Stimulated activated CD8-positive, alpha-beta memory T cell treated with anti-CD3 and anti-CD28 coated beads, Interleukin-7, amount 100 ng/mL, for 24 hours (primary cell): ENCODE measurements at places on chromosomes 2 and 18.

DNA sequence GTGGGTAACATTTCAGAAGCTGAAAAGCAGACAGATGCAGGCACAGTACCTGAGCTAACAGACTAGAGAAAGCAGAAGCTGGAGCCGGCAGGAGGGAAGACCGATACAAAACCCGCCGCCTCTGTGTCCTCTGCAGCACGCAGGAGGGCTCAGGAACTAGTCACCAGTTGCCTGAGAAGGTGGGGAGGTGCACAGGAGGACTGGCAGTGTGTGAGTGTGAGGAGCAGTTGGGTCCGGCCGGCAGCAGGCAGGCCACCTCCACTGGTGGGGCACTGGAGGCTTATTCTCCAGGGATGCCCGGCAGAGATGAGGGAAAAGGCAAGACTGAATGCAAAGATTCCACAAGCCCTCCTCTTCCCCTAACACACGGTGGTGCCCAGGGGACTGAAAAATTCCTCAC, 18.2 kb downstream of the ERCC3 start:
- DNase-seq: no peak

- no peak for DNase-seq
These were observed 14.2 kb upstream of the CXCR4 start for GRCh38 chr2:136131961-136132824.

- no peak for DNase-seq
These were observed 63.5 kb downstream of the STAT4 start for GRCh38 chr2:191087311-191087710.

- no peak for DNase-seq
These were observed 8.4 kb upstream of the CREG2 start for GRCh38 chr2:101395545-101396315.

DNA sequence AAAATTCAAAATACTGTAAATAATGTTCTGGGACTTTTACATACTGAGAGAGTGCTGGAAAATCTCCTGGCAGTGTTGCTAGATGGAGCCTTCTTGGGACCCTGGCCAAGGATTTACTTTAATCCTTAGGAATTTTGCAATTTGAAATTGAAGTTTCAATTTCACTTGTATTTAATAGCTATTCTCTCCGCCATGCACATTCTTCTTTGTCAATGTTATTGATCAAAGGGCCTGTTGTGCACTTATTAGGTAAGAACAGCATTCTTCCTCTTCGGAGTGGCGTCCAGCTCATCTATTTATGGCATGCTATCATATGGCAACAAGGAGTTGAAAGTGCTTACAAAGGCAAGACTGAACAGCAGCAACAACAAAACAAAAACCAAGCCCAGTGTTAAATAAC, 40.1 kb upstream of the SOS1 start:
- no peak for DNase-seq

DNA sequence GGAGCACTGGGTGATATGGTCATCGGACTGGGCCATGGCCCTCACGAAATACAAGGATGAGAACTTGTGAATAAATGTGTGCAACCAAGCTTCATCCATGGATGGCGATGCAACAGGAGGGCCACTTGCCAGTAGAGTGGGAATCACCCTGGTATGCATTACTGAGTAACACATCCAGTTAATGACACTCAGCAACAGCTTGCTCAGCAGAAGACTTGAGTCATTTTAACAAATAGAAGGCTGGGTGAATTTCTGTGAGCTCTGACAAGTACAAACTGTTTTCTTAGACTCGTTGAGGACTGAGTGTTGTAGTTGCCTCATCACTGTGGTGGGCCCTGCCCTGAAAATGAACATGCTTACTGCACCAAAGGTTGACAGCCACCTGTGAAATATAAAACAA, 221.6 kb downstream of the NCKAP5 start:
- no peak for DNase-seq

DNA sequence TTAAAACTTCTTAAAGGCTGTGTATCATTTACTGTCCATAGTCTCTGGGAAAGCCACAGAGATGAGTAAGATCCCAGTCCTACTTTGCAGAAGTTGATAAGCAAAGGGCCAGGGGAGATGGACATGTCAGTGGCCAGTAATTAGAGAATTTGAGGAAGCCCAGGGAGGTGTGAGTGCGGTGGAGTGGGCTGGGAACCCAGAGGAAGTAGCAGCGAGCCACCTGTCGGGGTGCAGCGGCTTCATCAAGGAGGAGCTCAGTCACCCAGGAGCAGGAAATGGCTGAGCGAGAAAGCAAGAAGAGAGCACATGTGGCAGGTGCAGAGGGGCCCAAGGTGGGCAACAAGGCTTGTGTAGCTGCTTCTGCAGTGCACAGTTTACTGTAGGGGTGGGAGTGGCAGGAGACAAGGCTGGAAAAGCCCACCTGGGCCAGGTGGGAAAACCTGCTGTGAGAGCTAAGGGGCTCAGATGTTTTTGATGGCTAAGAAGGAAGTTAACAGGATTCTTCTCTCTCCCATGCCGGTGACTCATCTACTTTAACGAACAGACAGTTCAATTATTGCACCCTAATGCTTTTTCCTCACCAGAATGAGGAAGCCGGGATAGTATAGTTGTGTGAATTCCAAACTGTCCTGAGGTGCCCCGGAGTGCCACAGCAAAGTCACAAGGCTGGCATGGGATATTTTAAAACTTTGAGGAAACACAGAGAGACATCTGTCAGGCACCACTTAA, 34.8 kb upstream of the MGAT5 start:
- DNase-seq: no peak
